ENCODE measurements at places on chromosomes 1 and 21. TPM values are rescaled to one million over a fixed set of nuclear protein-coding genes. Genes with fewer than 3 reads are reported as not detected.

DNA sequence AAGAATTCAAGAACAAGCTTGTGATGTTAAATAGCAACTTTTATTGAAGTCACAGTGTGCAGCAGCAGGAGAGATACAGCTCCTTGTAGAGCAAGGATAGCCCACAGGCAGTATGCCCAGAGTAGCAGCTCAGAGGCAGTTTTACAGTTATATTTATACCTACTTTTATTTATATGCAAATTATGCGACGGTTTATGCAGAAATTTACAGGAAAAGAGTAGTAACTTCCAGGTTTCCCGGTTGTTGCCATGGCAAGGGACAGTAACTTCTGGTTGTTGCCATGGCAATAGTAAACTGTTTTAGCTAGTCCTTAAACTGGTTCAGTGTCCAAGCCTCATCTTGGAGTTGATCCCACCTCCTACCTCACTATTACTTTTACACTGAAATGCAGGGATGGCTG is 344.6 kb upstream of the LYPLAL1 start:
- H3K36me3 ChIP-seq: no peaks in the 10 kb centered on the region
- H3K27me3 ChIP-seq: no peaks in the 10 kb centered on the region
- H3K27ac ChIP-seq: no peak overlapping the region
- H3K4me1 ChIP-seq: no peaks in the 10 kb centered on the region

DNA sequence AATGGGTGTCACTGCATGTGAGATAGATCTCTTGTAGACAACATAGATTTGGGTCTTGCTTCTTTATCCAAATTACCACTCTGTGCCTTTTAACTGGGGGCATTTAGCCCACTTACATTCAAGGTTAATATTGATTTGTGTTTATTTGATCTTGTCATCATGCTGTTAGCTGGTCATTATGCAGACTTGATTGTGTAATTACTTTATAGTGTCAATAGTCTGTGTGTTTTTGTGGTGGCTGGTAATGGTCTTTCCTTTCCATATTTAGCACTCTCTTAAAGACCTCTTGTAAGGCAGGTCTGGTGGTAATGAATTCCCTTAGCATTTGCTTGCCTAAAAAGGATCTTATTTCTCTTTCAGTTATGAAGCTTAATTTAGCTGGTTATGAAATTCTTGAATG is 29.6 kb downstream of the ZNF691 start:
- H3K4me3 ChIP-seq: no peak overlapping the region
- no peak overlapping the region for H3K27ac ChIP-seq
- no peak for DNase-seq

The TPTE gene
- total RNA-seq: not detected

The VSIG8 gene
- total RNA-seq: 0.20 TPM

GRCh38 chr1:98197356-98197755 is 276.5 kb upstream of the DPYD start:
- H3K4me1 ChIP-seq: peaks cover 9% of the 10 kb centered on the region
- no peak for DNase-seq
- H3K27me3 ChIP-seq: no peaks in the 10 kb centered on the region
- H3K36me3 ChIP-seq: no peaks in the 10 kb centered on the region
- no peak overlapping the region for H3K27ac ChIP-seq

DNA sequence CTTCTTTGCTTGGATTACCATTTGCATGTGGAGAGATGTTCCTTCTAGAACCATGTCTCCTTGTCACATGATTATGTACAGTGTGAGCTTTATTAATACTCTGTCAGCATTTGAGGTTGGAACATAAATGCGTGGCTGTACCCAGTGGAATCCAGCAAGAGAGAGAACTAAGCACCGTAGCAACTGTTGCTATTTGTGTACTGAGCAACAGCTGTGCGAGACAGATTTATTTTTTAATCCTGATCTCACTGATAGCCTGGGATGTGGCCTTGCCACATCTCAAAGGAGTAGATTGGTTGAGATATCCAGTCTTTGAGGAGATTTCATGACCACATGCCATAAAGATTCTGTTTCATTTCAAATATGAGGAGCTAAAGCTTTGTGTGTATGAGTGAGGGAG is 43.4 kb downstream of the KIF1B start:
- DNase-seq: no peak
- no peak overlapping the region for H3K4me3 ChIP-seq
- no peaks in the 10 kb centered on the region for H3K27me3 ChIP-seq
- peaks cover 9% of the 10 kb centered on the region for H3K4me1 ChIP-seq
- H3K36me3 ChIP-seq: peaks cover 8% of the 10 kb centered on the region

The LIN9 gene
- total RNA-seq: 8.2 TPM

The LINGO4 gene
- not detected for total RNA-seq

- DNase-seq: peak; percentile 56
- H3K36me3 ChIP-seq: peaks cover 10% of the 10 kb centered on the region
- peaks cover 8% of the 10 kb centered on the region for H3K4me1 ChIP-seq
- no peaks in the 10 kb centered on the region for H3K27me3 ChIP-seq
- H3K4me3 ChIP-seq: peak within 1 kb of the TSS; percentile 98
Measured at GRCh38 chr21:26572702-26573381, at the start of gene CYYR1. Gene CYYR1 (minus strand): TSS chr21:26573286. CDS start chr21:26572940, 346 bp downstream.

DNA sequence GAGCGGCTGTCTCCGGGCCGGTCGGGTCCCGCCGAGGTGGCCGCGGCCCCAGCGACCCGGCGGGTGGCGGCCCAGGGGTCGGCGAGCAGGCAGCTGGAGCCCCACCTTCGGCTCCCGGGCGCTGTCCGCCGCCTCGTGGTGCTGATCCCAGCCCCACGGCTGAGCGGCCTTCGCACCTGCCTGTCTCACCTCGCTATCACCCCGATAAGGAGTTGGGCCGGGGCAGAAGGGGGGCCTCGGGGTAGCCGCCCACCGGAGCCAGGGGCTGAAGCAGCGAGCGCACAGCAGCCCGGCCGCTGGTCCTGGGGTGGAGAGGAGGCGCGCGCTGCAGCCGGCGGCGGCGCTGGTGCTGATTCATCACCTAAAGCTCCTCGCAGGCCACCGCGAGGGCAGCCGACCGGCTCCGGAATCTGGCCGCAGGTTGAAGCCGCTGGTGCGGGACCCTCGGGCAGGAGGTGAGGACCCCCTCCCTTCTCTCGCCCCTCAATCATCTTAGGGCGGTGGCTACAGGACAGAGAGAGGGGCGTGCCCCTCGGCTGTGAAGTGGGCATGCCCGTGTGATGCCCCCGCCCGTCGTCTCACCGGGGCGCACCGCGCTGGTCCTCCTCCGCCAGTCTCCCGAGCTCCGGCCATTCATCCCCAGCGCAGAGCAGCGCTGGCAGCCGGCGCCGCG is 575 bp downstream of the TRIM67 start:
- no peaks in the 10 kb centered on the region for H3K36me3 ChIP-seq
- H3K27me3 ChIP-seq: peaks cover 72% of the 10 kb centered on the region
- no peak overlapping the region for H3K27ac ChIP-seq
- peaks cover 5% of the 10 kb centered on the region for H3K4me1 ChIP-seq
- peak overlapping the region; percentile 47 for H3K4me3 ChIP-seq

DNA sequence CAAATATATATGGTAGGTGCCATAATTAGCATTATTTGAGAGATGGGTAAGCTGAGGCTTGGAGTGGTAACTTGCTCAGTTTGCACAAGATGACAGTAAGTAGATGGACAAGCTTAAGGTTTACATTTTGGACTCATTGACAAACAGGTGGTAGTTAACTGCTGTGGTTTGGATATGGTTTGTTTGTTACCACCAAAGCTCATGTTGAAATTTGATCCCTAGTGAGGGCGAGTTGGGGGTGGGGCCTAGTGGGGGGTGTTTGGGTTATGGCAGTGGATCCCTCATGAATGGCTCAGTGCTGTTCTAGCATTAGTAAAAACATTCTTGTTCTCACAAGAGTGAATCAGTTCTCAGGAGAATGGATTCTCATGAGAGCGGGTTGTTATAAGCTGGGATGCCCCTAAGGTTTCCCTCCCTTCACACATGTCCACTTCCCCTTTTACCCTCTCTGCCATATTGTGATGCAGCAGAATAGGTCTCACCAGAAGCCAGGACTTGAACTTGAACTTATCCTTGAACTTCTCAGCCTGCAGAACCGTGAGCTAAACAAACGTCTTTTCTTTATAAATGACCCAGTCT is 6.6 kb upstream of the PRRX1 start:
- no peaks in the 10 kb centered on the region for H3K36me3 ChIP-seq
- no peak overlapping the region for H3K4me3 ChIP-seq
- no peak overlapping the region for H3K27ac ChIP-seq
- no peak for DNase-seq

- no peak overlapping the region for H3K27ac ChIP-seq
- H3K36me3 ChIP-seq: no peaks in the 10 kb centered on the region
- H3K27me3 ChIP-seq: peaks cover 14% of the 10 kb centered on the region
- no peak overlapping the region for H3K4me3 ChIP-seq
- H3K4me1 ChIP-seq: peaks cover 5% of the 10 kb centered on the region
- no peak for DNase-seq
Measured at GRCh38 chr1:4179914-4180735, 280.1 kb upstream of the C1orf174 start.

GRCh38 chr21:37338671-37339551 is 27.7 kb upstream of the DYRK1A start:
- H3K4me1 ChIP-seq: peaks cover 13% of the 10 kb centered on the region
- no peaks in the 10 kb centered on the region for H3K36me3 ChIP-seq
- no peak overlapping the region for H3K4me3 ChIP-seq
- H3K27me3 ChIP-seq: no peaks in the 10 kb centered on the region

The GBP6 gene
- not detected for total RNA-seq

- H3K27ac ChIP-seq: no peak overlapping the region
- peaks cover 3% of the 10 kb centered on the region for H3K27me3 ChIP-seq
- no peak overlapping the region for H3K4me3 ChIP-seq
- DNase-seq: no peak
- H3K4me1 ChIP-seq: peaks cover 11% of the 10 kb centered on the region
Measured at GRCh38 chr1:211339631-211340041, 13.0 kb downstream of the TRAF5 start.

The MORC3 gene
- 33.7 TPM for total RNA-seq

GRCh38 chr1:3081171-3081683 is 12.2 kb downstream of the PRDM16 start:
- peaks cover 34% of the 10 kb centered on the region for H3K4me1 ChIP-seq
- no peak for DNase-seq
- H3K36me3 ChIP-seq: peaks cover under 1% of the 10 kb centered on the region
- H3K27ac ChIP-seq: no peak overlapping the region
- no peaks in the 10 kb centered on the region for H3K27me3 ChIP-seq

GRCh38 chr1:192491804-192492554 is 83.6 kb upstream of the RGS1 start:
- H3K36me3 ChIP-seq: no peaks in the 10 kb centered on the region
- H3K4me1 ChIP-seq: peaks cover 13% of the 10 kb centered on the region
- H3K27me3 ChIP-seq: no peaks in the 10 kb centered on the region
- DNase-seq: no peak
- no peak overlapping the region for H3K4me3 ChIP-seq

- peaks cover 1% of the 10 kb centered on the region for H3K4me1 ChIP-seq
- DNase-seq: no peak
- H3K27me3 ChIP-seq: no peaks in the 10 kb centered on the region
Measured at GRCh38 chr1:218613105-218613504, 268.0 kb downstream of the TGFB2 start.

DNA sequence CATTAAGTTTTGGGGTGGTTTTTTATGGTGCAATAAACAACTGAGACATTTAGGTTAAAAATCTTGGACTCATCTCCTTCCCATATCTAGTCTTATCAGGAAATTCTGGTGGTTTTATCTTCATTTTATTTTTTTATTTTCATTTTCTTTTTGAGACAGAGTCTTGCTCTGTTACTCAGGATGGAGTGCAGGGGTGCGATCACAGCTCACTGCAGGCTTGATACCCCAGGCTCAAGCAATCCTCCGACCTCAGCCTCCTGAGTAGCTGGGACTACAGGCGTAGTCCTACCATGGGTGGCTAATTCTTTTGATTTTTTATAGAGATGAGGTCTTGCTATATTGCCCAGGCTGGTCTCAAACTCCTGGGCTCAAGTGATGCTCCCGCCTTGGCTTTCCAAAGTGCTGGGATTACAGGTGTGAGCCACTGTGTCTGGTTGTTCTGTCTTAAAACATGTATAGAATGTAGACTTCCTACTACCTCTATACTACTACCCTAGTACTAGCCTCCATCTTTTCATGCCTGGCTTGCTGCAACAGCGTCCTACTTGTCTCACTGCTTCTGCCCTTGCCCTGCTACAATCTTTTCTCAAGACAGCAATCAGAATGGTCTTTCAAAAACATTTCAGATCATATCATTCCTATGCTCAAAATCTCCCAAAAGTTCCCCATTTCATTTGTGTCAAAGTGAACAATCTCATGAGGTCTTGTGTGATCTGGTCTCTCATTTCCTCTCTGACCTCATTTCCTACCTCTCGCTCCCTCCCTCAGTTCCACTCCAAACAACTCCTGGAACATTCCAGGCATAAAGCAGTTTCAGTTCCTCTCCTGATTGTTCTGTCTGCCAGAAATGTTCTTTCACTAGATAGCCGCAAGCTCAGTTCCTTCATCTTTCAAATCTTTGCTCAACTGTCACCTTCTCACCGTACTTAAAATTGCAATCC is 5.9 kb upstream of the FCGR2A start:
- H3K4me3 ChIP-seq: no peak overlapping the region
- H3K36me3 ChIP-seq: no peaks in the 10 kb centered on the region
- H3K27me3 ChIP-seq: peaks cover 40% of the 10 kb centered on the region
- peaks cover 8% of the 10 kb centered on the region for H3K4me1 ChIP-seq
- no peak overlapping the region for H3K27ac ChIP-seq

DNA sequence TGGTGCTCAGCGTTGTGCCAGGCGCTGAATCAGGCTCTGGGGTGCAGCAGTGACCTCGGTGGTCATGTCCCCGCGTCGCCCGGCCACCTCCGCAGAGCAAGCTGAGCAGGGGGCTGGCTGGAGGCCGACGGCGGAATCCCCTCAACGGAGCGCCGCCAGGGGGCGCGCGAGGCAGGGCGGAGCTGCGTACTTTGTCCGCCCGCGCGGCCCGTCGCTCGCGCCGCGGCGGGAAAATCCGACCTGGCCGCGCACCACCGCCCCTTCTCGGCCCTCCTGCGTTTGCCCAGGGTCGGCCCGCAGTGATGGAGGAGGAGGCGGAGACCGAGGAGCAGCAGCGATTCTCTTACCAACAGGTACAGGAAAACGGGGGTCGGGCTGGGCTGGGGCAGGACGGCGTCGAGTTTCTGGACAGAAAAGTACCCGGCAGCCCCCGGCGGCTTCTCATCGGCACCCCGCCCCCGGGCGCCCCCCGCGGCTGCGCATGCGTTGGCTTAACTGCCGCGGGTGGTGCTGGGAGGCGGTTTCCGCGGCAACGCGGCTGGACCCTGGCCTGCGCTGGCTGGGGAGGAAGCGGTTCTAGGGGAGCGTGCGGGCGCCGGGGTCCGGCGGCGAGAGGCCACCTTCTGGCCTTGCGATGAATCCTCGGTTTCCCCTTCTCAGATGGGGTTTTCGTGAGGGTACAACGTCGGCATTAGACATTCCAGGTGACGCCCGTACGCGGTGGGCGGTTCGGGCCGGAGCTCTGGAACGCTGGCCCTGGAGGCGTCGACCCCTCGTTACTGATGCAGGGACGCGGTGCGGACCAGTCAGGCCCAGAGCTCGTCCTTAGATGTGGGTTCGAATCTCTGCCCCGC is at the start of gene CENPS:
TSS of gene CENPS (plus strand) at position 218 of the 854 bp plus-strand sequence. CDS start at position 303, 85 bp downstream.
- H3K36me3 ChIP-seq: peaks cover 2% of the 10 kb centered on the region
- peaks cover 22% of the 10 kb centered on the region for H3K4me1 ChIP-seq
- H3K27me3 ChIP-seq: no peaks in the 10 kb centered on the region
- peak within 1 kb of the TSS; percentile 81 for H3K4me3 ChIP-seq
- DNase-seq: peak; percentile 85

Data from progenitor cell of endocrine pancreas (in vitro differentiated cells).